ENCODE measurements at places on chromosomes 7 and 10.

DNA sequence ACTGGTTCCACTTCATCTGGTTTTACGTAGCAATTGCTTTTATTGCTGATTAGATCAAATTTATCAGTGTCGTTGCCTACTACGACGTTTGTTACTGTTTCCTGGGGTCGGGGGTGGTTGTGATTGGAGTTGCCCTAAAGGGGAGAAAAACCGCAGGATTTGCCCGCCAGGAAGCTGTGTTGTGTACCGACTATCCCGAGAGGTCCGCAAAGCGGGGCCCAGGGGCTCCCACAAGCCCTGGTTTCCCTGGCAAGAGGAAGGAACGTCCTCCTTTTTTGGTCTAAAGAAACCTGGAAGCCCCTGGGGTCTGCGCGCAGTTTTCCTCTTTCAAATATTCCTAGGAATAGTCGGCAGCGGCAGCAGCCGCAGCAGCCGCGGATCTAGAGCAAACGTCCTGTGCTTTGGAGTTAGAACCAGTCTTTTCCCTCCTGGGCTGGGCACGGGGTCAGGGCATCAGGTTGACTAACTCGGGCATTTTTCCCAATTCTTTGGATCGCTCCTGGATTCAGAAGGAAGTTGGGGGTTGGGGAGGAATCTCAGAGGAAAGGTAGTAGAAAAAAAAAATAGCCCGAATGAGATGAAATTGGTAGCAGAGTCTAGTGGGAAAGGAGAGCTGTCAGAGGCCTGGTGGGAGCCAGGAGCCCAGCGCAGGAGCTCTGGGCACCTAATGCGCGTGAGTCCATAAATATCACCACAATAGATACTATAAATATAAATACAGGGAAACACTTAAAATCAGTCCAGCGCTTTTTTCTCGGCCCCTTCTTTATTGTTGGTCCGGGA, 4.6 kb downstream of the VAX1 start:
- no peak for DNase-seq

DNA sequence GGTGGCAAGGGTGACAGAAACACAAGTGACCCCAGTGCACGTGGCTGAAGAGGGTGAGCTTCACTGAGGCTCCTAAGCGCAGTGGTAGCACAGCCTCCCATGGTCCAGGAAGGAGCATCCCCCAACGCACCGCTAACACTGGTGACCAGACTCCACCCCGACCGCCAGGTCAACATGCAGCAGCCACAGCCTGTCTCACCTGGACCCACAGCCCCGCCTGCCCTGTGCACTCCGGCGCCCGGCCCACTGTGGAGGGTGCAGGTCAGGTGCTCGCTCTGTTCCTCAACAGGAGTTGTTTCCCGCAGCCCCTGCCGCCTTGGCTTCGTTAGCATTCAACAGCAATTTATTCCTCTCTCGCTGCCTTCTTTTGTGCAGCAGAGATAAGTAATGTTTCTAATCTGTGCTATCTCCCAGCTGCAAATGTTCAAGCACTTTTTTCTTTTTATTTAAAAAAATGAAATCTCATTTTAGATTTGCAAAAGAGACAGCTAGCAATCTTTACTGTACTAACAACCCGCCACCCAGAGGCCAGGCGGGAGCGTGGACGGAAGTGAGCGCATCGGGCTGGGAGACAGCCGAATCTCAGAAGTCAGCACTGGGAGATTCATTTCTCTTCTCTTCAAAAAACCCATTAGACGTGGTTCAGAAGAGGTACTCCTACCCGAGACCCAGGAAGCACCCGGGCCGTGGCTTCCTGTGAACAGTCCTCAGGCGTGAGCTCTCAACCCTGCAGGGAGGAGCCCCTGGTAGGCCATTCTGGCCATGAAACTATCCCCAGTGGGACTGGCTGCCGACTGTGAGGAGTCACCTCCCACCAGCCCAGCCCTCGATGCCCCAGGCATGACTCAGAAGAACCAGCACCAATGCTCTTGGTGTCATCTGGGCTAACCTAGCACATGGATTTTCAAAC, 133.4 kb downstream of the MAD1L1 start:
- DNase-seq, result no peak

- no peak for DNase-seq
These were observed 148.9 kb downstream of the ARID5B start for GRCh38 chr10:62050346-62050892.

DNA sequence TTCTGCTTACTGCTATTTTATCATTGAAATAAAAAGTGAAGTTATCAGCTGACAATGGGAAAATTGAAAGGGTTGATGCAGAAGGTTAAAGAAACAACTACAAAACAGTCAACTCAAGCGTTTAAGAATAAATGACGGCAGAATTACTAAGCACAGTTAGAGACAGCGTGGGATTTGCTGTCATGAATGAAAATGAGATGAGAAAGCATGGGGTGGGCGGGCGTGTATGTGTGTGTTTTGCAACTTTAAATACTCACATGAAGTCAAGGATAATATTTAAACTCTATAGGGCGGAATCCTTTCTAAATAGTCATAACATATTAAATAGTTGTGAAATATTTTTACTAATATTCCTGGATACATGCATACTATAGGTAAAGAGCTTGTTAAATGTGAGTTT, 450.8 kb downstream of the ETV1 start:
- no peak for DNase-seq

- DNase-seq, result no peak
These were observed 34.4 kb upstream of the AGR3 start for GRCh38 chr7:16916105-16916639.

DNA sequence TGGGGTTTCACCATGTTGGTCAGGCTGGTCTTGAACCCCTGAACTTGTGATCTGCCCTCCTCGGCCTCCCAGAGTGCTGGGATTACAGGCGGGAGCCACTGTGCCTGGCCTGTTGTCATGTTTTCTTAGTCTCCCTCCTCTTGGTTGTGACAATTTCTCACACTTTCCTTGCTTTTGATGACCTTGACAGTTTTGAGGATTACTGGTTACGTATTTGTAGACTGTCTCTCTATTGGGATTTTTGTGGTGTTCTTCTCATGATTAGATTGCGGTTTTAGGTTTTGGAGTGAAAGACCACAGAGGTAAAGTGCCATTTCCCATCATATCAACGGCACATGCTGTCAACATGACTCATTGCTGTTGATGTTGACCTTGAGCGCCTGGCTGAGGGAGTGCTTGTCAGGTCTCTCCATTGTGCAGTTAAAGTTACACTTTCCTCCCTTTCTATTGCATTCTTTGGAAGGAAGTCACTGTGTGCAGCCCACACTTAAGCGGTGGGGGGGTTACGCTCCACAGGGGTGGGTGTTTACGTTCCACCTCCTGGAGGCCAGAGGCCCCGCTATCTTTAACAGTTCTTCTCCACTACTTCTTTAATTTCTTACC, 10.8 kb downstream of the NEURL1 start:
- no peak for DNase-seq

DNA sequence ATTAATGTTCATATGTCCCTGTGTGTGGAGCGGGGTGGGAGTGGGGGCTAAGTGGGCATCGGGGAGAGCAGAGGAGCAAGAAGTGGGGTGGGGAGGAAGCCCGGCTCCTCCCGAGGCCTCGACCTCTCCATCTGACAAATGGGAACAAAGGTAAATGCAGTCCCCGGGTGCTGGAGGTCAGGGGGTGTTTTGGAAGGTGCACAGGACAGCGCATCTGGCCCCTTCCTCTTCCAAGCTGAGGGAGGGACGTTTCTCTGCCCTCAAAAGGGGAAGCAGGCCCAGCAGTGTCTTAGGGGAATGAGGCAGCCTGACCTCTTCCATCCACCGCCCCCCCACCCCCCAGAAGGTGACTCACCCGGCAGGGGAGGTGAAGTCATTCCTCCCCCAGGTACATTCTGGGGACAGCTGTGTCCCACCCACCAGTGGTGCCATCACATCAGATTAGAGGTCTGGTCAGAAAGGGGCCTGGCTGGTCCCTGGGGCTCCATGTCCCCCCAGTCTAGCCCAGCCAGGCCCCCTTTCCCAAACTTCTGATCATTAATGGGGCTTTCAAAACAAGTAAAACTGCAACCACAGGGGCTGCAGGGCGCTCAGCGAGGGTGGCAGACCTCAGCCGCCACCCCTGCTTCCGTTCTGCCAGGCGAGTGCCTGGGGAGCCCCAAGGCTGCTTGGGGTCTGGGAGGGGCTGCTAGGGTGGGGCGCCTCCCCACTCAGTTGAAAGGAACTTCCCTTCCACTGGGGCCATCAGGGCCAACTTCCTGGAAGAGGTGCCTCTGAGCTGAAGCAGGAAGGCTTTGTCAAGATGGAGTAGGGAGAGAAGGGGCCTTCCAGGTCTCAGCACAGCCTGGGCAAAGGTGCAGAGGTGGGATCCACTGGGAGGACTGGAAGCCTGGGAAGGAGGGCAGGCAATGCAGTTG, 10.8 kb downstream of the LFNG start:
- DNase-seq, result no peak

GRCh38 chr10:62374862-62375710, 917 bp downstream of the ZNF365 start:
- no peak for DNase-seq

GRCh38 chr7:668139-668931, 58.2 kb upstream of the DNAAF5 start:
- no peak for DNase-seq

GRCh38 chr7:151342102-151342646, 562 bp downstream of the NUB1 start:
- DNase-seq, result no peak
